ENCODE measurements at places on chromosomes 7 and 10. TPM values are rescaled to one million over a fixed set of nuclear protein-coding genes. Genes with fewer than 3 reads are reported as not detected.

GRCh38 chr7:41832941-41833340 lies 130.1 kb upstream of the INHBA start:
- no peak for DNase-seq

Gene ASB15
- not detected for total RNA-seq

DNA sequence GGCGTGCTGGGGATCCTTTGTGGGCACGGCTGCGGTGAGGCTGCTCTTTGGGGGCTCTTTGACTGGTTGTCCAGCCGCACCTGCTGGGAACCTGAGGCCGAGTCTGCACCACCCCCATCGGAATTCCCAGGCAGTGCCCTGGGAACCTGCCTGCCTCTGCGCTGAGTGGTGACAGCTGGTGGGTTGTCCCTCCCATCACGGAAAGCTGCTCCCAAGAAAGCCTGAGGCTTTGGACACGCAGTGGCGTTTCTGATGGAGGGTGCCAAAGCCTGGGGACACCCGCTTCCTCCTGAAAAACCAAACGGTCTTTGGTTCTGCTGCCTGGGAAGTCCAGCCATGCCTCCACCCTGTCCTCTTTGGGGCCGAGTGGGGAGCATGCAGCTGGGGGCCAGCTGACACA lies 21.4 kb upstream of the SHH start:
- no peak for DNase-seq

GRCh38 chr7:140650367-140650766 lies 9.8 kb upstream of the DENND2A start:
- DNase-seq = no peak

DNA sequence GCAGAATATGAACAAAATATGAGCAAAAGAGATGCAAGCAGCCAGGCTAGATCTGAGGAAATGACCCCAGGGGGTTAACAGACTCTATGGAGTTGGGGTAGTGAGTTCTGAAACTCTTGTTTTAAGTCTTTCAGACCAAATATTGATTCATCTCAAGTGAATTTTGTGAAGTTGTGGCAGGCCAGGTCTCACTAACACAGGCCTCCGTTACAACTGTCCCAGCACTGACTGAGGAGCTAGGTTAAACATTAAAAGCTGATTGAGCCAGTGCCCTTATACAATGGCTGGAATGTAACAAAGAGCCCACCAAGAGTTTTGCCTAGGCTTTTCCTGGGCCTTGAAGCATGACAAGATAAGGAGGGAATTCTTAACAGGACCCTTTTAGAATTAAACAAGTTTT lies 192.3 kb upstream of the STK17A start:
- no peak for DNase-seq

- DNase-seq = peak; percentile 3
These were observed 71.5 kb downstream of the CARD11 start for GRCh38 chr7:2971914-2972834.

- DNase-seq = no peak
These were observed 439.2 kb upstream of the IGFBP3 start for GRCh38 chr7:46360296-46360695.

Gene PLAU
- total RNA-seq = 1.8 TPM

Gene CPED1
- 0.23 TPM for total RNA-seq

Gene ACHE
- total RNA-seq = 19.0 TPM

Gene PDE1C
- not detected for total RNA-seq

- peak; percentile 28 for DNase-seq
These were observed 98.8 kb downstream of the CACNB2 start for GRCh38 chr10:18238870-18239485.

DNA sequence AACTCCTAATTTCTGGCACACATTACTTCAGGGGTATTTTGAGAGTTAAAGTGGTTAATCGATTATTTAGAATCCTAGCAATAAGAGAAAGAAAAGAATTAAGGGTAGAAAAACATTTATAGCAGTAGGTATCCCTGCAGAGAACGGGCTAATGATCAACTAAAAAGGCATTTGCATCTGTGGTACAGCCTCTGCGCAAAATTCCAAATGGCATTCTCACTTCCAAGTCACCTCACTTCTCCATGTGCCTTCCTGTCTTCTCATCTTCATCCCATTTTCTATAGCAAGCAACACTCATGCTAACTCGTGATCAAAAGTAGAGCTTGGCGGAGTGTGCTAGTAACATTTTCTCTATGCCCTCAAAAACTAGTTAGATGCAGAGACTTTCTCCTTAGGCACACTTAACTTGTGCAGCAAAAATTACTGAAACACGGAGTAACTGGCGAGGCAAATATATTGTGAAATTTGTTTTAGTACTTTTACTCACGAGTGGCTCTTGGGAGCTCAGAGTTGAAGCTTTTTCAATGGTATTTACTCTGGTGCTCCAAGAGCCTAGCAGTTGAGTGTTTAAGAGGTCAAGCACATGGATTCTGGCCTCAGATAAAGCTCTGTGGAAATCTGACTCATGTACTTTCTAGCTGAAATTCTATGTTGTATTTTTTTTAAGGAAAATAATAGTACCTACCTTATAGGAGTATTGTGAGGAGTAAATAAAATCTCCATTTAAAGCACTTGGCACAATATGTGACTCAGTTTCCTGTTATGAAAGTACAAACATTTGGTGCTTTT lies 65.1 kb downstream of the MET start:
- DNase-seq = no peak

DNA sequence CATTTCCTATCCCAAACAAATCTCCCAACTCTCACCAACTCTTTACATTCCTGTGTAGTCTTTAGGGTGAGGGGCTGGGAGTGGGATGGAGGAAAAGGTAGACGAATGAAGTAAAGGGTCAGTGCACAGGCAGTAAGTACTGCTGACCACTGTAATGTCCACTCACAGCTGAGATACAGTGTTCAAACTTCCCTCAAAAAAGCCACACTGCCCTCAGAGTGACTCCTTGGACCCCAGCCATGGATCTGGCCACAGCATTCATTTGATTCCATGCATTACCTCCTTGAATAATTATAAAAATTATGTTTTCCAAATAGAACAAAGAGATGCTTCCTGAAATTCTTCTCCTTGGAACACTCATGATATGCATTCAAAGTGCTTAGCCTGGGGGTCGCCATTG lies 19.8 kb upstream of the HIPK2 start:
- no peak for DNase-seq

Gene KCNMA1
- total RNA-seq = 20.7 TPM

- no peak for DNase-seq
These were observed 174.4 kb upstream of the BMPER start for GRCh38 chr7:33730958-33731357.

GRCh38 chr10:22228167-22228938 lies 10.5 kb upstream of the EBLN1 start:
- DNase-seq = no peak

- no peak for DNase-seq
These were observed 11.2 kb downstream of the C10orf120 start for GRCh38 chr10:122688293-122688989.

Gene TMEM236
- 0.64 TPM for total RNA-seq

Gene TAS2R3
- total RNA-seq = 2.3 TPM

Gene SPDYE2B
- not detected for total RNA-seq

Gene PDGFA
- 78.5 TPM for total RNA-seq

Gene INSIG1
- 60.1 TPM for total RNA-seq

DNA sequence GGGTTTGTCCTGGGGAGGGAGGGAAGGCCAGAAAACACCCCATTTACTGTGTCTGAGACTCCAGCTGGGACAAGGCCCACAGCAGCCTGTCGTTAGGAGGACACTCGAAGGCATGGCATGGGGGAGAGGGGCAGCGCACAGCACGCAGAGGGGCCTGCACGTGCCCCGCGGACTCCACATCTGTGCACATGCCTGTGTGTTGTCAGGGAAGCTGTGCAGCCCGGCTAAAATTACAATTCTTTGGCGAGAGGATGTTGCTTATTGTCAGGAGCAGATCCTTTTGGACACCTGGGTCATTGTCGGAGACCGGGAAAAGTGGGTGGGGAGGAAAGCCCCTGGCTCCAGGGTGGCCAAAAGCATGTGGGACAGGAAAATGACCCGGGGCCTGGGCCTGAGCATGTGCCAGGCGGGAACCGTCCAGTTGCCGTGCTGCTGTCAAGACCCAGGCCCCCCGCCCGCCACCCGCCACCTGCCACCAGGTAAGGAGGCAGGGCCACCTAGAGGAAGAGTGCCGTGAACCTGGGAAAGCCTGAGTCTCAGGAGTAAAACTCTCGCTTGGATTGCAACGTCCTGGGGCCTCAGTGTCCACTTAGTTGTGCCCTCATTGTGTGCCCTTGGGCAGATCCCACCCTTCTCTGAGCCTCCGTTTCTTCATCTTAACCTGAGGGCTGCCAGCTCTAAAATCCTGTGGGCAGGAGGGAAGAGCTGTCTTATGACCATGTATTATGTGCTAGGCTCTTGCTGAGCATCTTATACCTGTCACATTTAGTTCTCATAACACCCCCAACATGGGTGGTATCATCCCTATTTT lies 7.2 kb downstream of the VSIR start:
- DNase-seq = no peak

GRCh38 chr10:90968328-90969081 lies 47.6 kb upstream of the ANKRD1 start:
- no peak for DNase-seq

DNA sequence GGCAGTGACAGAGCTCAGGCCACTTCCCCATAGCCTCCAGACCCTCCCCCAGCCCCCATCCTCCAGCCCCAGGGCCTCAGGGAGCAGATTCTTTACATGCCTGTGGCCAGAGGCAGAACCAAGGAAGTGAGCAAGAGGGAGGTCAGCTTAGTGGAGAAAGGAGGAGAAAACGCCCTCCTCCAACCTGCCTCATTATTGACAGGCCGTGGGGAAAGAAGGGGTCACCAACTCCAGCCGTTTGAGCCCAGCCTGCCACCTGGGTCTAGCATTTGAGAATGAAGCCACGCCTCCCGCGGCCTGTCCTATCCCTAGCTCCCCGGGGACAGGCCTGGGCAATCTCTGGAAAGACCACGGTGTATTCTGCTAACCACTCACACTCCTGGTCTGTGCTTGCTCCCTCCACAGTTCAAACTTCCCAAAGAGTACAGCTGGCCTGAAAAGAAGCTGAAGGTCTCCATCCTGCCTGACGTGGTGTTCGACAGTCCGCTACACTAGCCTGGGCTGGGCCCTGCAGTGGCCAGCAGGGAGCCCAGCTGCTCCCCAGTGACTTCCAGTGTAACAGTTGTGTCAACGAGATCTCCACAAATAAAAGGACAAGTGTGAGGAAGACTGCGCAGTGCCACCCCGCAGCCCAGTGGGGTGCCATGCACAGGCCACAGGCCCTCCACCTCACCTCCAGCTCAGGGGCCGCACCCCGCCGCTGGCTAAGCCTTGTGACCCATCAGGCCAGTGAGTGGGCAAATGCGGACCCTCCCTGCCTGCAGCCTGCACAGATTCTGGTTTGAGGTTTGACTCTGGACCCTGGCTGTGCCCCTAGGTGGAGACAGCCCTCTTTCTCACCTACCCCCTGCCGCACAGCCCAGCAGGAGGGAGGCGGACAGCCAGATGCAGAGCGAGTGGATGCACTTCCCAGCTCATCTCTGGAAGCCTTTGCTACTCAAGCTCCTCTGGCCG lies 14.3 kb upstream of the TRIM8 start:
- DNase-seq = peak; percentile 92

Gene NUTM2E
- total RNA-seq = 0.14 TPM

GRCh38 chr7:137984181-137985041 lies 17.5 kb downstream of the CREB3L2 start:
- no peak for DNase-seq

GRCh38 chr10:84329986-84330651 lies 1.7 kb downstream of the CCSER2 start:
- DNase-seq = no peak

Gene LLCFC1
- not detected for total RNA-seq

GRCh38 chr7:66307591-66308215 lies 102.6 kb downstream of the TPST1 start:
- no peak for DNase-seq

Gene MOGAT3
- total RNA-seq = 6.3 TPM

DNA sequence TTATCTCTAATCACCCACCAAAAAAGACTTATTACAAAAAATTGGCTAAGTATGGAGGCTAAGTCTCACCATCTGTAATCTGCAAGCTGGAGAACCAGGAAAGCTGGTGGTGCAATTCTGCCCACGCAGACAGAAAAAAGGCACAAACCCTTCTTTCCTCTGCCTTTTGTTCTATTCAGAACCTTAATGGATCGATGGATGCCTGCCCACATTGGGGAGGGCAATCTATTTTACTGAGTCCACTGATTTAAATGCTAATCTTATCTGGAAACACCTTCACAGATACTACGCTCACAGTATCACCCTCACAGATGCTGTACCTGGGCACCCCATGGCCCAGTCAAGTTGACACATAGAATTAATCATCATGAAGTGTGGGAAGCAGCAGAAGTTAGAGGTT lies 10.2 kb downstream of the IGFBP3 start:
- no peak for DNase-seq

Gene MKRN1
- total RNA-seq = 62.4 TPM

DNA sequence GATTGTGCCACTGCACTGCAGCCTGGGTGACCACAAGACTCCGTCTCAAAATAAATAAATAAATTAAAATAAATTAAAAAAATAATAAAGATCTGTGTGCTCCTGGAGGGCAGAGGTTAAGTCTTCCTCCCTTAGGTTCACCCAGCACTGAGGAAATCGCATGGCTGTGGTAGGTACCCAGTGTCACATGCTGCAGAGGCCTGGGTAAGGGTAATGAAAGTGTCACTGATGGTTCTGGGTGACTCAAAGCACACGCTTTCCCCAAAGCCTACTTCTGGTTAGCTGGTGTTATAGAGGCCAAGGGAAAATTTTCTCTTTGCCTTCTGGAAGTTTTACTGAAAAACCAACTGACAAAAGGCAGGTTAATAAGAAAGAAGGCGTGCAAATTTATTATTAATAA lies 88.8 kb upstream of the ITGB1 start:
- DNase-seq = no peak

DNA sequence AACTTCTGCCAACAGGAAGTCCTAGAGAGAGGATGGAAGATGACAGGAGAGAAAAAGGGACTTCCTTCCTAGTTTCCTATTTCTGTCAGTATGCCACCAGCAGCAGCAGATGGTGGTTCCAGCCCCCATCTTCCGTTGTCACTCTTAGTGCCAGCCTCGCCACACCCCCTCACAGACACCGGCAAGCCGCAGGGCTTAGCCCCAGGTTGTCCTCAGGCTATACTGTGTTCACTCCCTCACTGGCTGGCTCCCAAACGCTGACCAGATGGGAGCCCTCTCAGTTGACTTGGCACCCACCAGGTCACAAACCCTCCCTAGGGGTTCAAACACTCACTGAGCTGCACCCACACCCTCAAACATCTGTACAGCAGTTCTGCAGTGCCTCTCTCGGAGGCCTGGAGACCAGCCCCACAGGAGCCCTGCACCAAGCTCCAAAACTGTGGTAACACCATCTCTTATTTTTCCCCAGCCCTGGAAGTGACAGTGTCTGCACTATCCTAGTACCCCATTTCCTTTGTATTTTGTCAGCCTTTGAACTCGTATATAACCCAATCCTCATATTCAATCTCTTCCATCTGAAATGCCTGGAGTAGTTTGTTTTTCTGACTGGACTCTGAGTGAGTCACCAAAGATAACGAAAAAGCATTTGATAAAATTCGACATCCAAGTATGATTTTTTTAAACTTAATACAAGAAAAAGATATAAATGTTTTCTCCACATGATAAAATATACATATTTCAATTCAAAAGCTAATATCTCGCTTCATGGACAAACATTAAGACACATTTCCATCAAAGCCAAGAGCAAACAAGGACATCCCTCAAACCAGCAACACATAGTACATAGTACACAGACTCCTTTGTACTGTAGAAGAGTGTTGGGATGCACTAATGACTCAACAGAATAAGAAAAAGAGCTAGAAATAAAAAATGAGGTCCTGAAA lies 34.5 kb downstream of the SMURF1 start:
- no peak for DNase-seq

GRCh38 chr7:157772486-157773130 lies 435.8 kb downstream of the DNAJB6 start:
- no peak for DNase-seq

GRCh38 chr10:103911021-103911459 lies 6.9 kb downstream of the STN1 start:
- no peak for DNase-seq

Gene SPDYE3
- total RNA-seq = not detected
